GM18507 (cell line): ENCODE measurements at places on chromosomes 5 and 9.

- DNase-seq = no peak
Observed at GRCh38 chr9:75909776-75910175, 19.3 kb downstream of the PCSK5 start.

DNA sequence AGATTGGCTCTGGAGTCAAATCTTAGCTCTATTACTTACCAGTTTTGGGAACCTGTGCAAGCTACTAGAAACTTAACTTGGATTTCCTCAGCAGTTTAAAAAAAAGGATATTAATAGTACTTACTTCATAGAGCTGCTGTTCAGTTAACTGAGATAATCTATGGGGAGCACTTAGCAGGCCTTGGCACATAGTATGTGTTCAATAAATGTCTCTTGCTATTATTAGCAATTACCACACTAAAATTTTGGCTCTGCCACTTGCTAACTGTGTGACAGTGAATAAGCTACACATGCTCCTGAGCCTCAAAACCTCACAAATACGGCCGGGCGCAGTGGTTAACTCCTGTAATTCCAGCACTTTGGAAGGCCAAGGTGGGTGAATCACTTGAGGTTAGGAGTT lies 55.9 kb downstream of the CDK5RAP2 start:
- no peak for DNase-seq

DNA sequence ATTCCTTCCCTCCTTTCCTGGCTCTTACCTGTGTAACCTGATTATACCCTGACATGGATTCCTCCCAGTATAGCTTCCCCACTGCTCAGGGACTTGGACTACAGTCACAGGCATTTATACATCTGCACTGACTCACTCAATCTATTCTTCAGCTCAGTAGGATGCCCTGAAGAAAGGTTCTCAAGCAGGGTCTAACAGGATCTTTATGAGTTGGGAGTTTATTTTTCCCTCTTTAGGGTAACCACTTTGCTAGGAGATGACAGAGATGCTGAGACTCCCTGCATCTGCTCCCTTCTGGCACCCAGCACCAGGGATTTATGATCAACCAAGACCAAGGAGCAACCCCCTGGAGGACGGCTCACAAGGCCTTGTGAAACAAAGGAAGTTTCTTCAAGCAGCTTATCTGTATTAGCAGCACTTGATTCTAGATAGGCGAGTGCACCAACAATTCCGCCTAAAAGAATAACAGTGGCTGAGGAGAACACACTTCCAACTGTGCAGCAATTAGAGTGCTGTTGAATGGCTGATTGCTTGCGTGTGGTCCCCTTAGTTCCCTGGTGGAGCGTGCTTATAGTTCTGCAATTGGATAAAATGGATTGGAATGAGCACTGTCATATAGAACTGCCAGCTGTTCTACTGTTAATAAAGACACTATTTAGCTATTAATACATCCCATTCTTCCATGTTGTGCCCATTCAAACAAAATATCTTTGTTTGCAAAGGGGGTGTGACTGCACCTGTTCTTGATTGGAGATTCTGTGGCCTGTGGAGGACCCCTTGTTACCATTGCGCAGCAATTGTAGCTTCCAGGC lies 482.6 kb downstream of the ZNF608 start:
- no peak for DNase-seq

DNA sequence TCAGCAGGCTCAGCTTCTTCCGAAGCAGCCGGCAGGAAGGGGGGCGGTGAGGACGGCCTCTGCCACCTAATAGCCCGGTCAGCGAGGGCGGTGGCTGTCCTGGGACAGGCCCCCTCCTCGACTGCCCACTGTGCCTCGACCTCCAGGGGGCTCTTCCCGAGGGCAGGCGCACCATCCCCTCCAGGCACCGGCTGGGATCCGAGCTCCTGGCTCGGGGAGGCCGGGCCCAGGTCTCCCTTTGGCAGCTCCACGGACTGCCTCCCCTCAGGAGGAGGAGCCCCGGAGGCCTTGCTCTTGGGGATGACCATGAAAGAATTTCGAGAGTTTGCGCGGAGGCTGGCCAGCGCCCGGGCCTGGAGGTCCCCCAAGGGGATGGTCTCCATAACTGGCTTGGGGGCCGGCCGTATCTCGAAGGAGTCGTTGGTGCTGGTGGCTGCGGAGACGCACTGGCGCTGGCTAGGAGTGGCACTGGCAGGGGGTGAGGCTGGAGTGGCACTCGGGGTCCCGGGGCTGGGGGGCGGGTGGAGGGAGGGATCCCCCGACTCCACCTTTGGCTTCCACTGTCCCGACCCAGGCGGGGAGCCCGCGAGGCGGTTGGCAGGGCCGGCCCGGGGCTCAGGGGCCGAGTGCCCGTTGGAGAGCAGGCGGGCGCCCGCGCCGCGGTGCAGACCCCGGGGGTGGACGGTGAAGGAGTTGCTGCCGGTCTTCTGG lies 975 bp downstream of the TPRN start:
- no peak for DNase-seq

- no peak for DNase-seq
Observed at GRCh38 chr5:55989860-55990259, 4.9 kb downstream of the IL6ST start.
